CD4-positive, alpha-beta T cell treated with Interleukin-12 subunit alpha and Interleukin-12 subunit beta, for 1 hour (primary cell): ENCODE measurements at places on chromosomes 2 and 18.
A peak's percentile ranks its signal among the peaks of the same experiment; 100 is the strongest.

DNA sequence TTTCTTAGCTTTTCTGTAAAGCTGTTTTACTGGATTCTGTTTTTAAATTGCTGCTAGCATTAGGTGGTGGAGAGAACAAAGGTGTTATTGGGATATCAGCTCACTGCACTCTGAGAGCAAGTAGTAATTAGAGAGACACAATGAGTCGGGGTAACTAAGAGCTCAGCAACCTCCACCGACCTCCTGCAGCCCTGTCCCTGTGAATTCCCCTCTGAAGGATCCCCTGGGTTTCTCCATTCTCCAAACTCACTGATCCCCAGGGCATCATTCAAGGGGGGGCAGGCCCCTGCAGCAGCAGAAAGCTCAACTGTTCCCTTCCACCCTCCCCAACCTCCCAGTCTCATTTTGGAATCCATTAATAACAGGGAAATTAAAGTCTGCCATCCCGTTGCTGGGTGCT, 73.0 kb downstream of the MTCL1 start:
- no peak for DNase-seq

DNA sequence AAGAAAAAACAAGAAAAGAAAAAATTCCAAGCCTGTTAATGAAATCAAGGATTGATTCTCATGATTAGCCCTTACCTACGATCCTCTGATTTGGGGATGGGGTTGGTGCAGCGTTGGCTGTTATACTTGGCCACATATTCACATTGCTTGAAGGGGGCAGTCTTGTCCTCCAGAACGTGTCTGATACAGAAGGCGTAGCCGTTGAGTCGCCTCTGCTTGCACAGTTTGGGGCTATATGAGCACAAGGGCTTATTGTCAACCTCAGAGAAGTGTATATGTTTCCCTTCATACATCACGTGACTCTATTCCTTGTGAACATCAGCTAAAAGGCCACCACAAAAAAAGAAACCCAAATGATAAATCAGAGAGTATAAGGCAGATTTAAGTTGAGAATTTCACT, 23.2 kb downstream of the INO80D start:
- DNase-seq = no peak

DNA sequence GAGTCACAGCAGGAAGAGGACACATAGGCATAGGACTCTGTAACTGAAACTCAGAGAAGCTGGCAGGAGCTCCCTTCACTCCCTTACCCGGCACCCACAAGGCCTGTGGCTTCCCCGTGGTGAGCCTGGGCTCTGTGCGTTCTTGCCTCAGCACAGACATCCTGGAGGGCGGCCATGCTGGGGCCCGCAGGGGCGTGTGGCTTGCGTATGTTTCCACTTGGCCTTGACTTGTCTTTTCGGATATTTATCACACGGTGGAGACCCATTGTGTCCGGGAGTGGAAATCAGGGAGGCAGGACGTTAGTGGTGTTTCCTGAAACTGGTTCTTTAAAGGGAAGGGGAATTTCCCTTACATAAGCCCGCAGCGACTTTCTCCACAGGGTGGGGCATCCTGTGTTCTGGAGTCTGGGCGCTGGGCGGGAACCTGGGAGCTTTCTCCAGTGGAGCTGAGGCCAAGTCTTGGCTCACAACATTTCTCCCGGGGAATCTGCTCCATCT, 49.9 kb upstream of the EML6 start:
- DNase-seq = peak; percentile 15

- DNase-seq = no peak
Observed at GRCh38 chr18:56532176-56532840, 106.1 kb downstream of the TXNL1 start.

- DNase-seq = no peak
Observed at GRCh38 chr2:62713837-62714236, 8.3 kb downstream of the EHBP1 start.

- DNase-seq = no peak
Observed at GRCh38 chr18:46650681-46651080, 6.3 kb downstream of the LOXHD1 start.

GRCh38 chr18:54973046-54973445, 13.8 kb upstream of the CCDC68 start:
- DNase-seq = no peak

DNA sequence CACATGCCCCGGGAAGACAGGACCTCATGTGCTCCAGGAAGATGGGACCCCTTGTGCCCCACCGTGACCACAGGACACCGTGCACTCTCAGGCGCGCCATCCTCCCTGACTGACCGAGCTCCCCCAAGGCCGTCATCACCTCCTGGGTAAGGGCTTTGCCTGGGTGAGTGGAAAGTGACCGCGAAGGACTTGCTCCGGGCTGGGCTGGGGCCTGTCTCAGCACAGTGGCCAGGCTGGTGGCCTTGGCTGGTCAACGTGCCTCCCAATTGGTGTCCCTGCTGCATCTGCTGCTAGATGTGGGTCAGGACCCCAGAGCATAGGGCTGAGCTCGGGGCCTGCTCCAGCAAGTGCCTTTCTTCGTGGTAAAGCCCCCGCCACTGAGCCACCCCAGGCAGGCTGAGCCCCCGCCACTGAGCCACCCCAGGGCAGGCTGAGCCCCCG, 69.7 kb upstream of the CTDP1 start:
- no peak for DNase-seq

GRCh38 chr2:171723716-171724683, 36.7 kb downstream of the DYNC1I2 start:
- no peak for DNase-seq

DNA sequence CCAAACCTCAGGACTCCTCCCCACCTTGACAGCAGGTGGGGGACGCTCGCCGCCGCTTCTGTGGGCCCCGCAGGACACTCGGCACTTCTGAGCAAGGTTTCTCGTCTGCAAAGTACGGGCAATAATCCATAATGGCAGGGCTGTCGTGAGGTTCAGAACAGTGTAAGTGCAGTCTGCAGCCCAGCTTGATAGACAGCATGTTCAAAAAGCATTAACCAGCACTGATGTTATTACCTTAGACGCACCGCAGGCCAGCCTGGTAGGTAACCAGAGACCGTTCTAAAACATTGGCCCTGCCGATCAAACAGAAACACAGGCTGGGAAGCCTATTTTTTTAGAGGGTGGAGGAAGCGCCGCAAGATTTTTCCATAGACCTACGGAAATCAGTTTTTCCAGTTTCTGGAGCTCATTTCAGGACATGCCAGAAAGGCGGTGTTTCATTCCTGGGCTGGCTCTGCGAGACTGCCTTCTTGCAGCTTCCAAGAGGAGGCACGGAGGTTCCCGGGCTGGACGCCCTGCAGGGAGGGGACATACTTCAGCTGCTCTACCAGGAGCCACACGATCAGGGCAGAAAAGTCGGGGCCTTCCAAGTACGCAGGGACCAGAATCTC, 148.7 kb downstream of the TPO start:
- DNase-seq = no peak

DNA sequence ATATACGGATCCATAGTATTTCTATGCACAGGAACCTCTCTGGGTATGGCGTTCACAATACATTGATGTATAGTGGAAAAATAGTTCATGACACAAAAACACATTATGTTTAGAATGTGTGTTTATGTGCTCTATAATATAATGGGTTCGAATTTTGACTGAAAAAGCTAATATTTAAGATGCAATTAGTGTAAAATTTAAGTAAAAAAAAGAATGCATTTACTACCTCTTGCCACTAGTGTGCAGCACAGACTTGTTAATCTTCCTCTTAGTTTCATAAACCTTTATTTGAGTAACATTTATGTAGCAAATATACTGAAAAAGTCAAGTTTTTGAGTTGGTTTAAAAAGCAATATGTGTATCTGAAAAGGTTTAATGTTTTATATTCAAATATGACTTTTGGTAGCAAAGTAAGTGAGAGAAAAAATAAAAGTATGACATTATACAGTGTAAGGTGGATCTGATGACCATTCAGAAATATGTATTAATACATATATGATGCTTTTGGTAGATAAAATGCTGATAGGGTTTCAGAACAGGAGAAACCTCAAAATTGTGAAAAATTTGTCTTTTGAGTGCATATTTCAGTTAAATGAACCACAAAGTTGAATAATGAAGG, 49.4 kb downstream of the CCDC102B start:
- peak; percentile 4 for DNase-seq

GRCh38 chr18:21117409-21118131, 6.0 kb upstream of the ROCK1 start:
- no peak for DNase-seq

DNA sequence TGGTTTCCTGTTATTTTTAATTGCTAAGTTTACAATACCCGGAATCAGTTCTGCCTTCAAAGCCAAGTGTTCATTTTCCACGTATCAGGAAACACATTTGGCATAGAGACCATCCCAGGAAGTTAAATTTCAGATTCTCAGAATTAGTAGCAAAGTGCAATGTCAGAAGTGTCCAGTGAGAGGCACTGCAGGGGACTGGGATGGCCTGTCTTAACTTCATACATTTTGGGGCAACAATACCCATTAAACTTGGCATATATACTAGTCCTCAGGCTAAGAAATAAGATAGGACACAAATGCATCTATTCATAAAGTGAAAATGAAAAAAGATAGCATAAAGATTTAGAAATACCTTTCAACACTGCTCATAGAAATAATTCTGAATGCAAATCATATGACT, 1.5 kb upstream of the IL1RL2 start:
- DNase-seq = peak; percentile 9

GRCh38 chr18:49055754-49056172, 105.0 kb upstream of the SMAD7 start:
- peak; percentile 15 for DNase-seq
